ENCODE measurements at places on chromosomes 4 and X. TPM values are rescaled to one million over a fixed set of nuclear protein-coding genes. Genes with fewer than 3 reads are reported as not detected.

DNA sequence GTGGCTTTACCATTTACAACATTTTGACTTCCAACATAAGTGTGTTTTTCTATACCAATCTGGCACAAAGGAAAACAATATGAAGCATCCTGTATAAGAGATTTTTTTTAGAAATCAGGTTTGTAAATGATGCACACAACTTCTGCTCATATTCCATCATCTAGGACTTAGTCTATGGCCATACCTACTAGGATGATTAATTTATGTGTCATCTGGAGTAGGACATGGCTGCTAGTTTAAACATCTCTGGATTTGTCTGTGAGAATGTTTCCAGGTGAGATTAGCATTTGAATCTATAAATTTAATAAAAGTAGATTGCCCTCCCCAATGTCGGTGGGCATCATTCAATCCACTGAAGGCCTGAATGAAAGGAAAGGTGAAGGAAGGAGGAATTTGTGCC, 682.8 kb upstream of the GRID2 start:
- H3K4me1 ChIP-seq: no peaks in the 10 kb centered on the region
- H3K36me3 ChIP-seq: no peaks in the 10 kb centered on the region
- no peaks in the 10 kb centered on the region for H3K27me3 ChIP-seq
- H3K4me3 ChIP-seq: no peak overlapping the region
- no peak for DNase-seq

- no peak overlapping the region for H3K4me3 ChIP-seq
- H3K4me1 ChIP-seq: no peaks in the 10 kb centered on the region
- no peaks in the 10 kb centered on the region for H3K36me3 ChIP-seq
- no peaks in the 10 kb centered on the region for H3K27me3 ChIP-seq
- DNase-seq: no peak
- H3K27ac ChIP-seq: no peak overlapping the region
Measured at GRCh38 chr4:136183513-136183912, 1348.8 kb downstream of the PCDH18 start.

DNA sequence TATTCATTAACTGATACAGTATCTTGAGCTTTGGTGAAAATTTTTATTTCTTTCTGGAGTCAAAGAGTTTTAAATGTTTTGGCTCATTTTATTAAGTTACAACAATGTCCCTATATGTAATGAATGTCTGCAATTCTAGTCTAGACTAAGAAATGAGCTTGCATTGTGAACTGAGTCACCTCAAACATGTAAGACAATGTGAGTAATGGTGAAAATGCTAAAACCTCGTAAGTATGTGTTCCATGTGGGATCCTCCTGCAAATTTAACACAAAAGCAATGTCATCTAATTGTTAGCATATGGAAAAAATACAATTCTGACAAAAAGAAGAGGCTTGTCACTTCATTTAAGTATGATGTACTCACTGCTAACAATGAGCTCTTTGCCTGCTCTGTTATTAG, 480.5 kb upstream of the FSTL5 start:
- DNase-seq: no peak
- no peaks in the 10 kb centered on the region for H3K4me1 ChIP-seq
- no peak overlapping the region for H3K4me3 ChIP-seq
- H3K27ac ChIP-seq: no peak overlapping the region

NLGN4X gene
- 0.05 TPM for polyA plus RNA-seq

STK32B gene
- polyA plus RNA-seq: 1.3 TPM

DNA sequence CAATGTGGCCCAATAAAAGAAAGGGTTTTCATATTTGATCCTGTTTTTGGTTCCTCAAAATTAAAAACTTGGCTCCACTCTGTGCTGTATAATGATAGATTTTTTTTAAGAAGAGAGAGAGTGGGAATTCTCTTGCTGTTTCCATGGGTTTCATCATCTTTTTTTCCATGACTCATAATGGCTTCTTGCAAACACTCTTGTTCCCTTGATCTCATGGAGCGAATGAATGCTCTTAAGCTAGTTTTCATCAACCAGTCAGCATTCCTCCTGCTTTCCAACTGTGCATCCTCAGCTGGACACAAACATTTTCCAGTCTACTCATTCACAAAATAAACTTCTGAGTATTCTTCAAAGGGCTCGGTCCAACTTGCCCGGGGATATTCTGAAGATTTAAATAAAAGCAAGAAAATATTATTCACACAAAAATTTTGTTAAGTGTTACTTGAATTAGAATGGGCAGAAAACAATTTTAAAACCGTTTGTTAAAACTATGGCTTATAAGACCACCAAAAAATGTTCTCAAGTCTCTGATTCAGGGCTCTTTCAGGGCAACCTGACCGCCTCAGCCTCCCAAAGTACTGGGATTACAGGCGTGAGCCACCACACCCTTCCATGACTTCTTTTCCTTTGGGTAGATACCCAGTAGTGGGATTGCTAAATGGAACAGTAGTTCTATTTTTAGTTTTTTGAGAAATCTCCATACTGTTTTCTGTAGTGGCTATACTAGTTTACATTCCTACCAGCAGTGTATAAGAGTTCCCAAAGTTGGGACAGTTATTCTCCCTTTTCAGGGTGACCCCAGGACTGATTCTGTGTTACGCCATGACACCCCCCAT, 64.7 kb downstream of the TMEM156 start:
- peaks cover 2% of the 10 kb centered on the region for H3K4me1 ChIP-seq
- H3K27ac ChIP-seq: peak overlapping the region; percentile 69
- H3K36me3 ChIP-seq: no peaks in the 10 kb centered on the region

ZNF182 gene
- 2.1 TPM for polyA plus RNA-seq

All from fibroblast of lung (primary cell).